ENCODE measurements at places on chromosomes 13 and 19. TPM values are rescaled to one million over a fixed set of nuclear protein-coding genes. Genes with fewer than 3 reads are reported as not detected.

DNA sequence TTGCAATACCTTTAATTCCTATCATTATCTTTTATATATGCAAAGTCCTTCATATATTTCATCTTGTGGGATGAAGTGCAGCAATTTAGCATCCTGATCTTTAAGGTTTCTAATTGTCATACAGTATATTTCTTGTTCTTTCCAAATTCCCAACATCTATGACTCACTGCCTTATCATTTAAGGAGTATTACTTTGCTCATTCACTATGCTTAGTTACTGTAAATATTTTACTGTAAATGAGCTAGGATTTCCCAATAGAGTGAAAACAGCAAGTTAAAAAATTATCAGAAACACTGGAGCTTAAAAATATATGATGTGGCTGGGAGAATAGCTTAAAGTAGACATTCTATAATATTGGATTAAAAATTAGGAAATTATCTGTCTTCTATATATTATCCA, 69.9 kb downstream of the SLITRK6 start:
- no peak overlapping the region for H3K4me3 ChIP-seq
- no peaks in the 10 kb centered on the region for H3K4me1 ChIP-seq

DNA sequence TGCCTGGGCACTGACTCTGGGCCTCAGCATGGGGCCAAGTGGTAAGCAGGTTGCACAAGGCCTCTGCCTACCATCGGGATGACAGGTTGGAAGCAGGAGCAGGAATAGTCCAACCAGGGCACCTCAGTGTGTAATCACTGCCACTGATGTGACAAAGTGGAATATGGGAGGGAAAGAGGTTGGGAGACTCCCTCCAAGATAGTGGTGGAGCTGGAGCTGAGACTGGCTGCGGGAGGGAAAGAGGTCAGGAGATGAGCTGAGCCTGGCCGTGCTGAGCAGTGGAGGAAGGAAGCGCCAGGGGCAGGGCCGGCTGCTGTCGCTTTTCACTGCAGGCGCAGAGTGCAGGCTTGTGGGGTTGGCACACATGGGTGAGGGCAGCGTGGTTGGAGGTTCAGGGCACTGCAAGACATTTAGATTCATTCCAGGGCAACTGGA, 6.8 kb downstream of the UPF3A start:
- H3K27me3 ChIP-seq, result no peaks in the 10 kb centered on the region
- no peak overlapping the region for H3K27ac ChIP-seq
- peaks cover 38% of the 10 kb centered on the region for H3K36me3 ChIP-seq
- H3K4me1 ChIP-seq, result peaks cover 10% of the 10 kb centered on the region
- no peak for DNase-seq
- H3K4me3 ChIP-seq, result no peak overlapping the region

GRCh38 chr19:48393559-48394330, at the start of gene GRIN2D:
Gene GRIN2D (plus strand): TSS chr19:48393668. CDS start chr19:48398393, 4,725 bp downstream.
- H3K36me3 ChIP-seq, result no peaks in the 10 kb centered on the region
- DNase-seq, result peak; percentile 65
- H3K27me3 ChIP-seq, result peaks cover 36% of the 10 kb centered on the region
- H3K4me3 ChIP-seq, result peak within 1 kb of the TSS; percentile 76
- H3K4me1 ChIP-seq, result peaks cover 50% of the 10 kb centered on the region

- no peaks in the 10 kb centered on the region for H3K36me3 ChIP-seq
- DNase-seq, result no peak
- H3K4me3 ChIP-seq, result no peak overlapping the region
- H3K4me1 ChIP-seq, result no peaks in the 10 kb centered on the region
Observed at GRCh38 chr13:61768175-61768574, 352.5 kb upstream of the PCDH20 start.

The KCTD12 gene
- 142 TPM for total RNA-seq

- peaks cover 24% of the 10 kb centered on the region for H3K36me3 ChIP-seq
- no peaks in the 10 kb centered on the region for H3K4me1 ChIP-seq
- no peak overlapping the region for H3K4me3 ChIP-seq
Observed at GRCh38 chr19:4425537-4425936, 23.1 kb downstream of the CHAF1A start.

- no peak overlapping the region for H3K27ac ChIP-seq
- peaks cover 6% of the 10 kb centered on the region for H3K36me3 ChIP-seq
- H3K4me1 ChIP-seq, result peaks cover 44% of the 10 kb centered on the region
- H3K27me3 ChIP-seq, result no peaks in the 10 kb centered on the region
- no peak overlapping the region for H3K4me3 ChIP-seq
Observed at GRCh38 chr19:34363094-34363493, 1.9 kb upstream of the GPI start.

- H3K36me3 ChIP-seq, result no peaks in the 10 kb centered on the region
- no peak for DNase-seq
- no peaks in the 10 kb centered on the region for H3K4me1 ChIP-seq
Observed at GRCh38 chr13:106425661-106426060, 109.8 kb downstream of the EFNB2 start.

The ZNF146 gene
- 131 TPM for total RNA-seq

- no peaks in the 10 kb centered on the region for H3K27me3 ChIP-seq
- H3K27ac ChIP-seq, result peak overlapping the region; percentile 34
Observed at GRCh38 chr13:103288114-103288513, 221.9 kb upstream of the SLC10A2 start.

The SIGLECL1 gene
- not detected for total RNA-seq

The RNF17 gene
- total RNA-seq, result not detected

- no peak overlapping the region for H3K4me3 ChIP-seq
- no peak overlapping the region for H3K27ac ChIP-seq
- DNase-seq, result no peak
- H3K4me1 ChIP-seq, result peaks cover 16% of the 10 kb centered on the region
Observed at GRCh38 chr13:76622315-76623040, 263.7 kb downstream of the KCTD12 start.

The CTXN1 gene
- total RNA-seq, result 53.6 TPM

The SMIM7 gene
- 74.8 TPM for total RNA-seq

DNA sequence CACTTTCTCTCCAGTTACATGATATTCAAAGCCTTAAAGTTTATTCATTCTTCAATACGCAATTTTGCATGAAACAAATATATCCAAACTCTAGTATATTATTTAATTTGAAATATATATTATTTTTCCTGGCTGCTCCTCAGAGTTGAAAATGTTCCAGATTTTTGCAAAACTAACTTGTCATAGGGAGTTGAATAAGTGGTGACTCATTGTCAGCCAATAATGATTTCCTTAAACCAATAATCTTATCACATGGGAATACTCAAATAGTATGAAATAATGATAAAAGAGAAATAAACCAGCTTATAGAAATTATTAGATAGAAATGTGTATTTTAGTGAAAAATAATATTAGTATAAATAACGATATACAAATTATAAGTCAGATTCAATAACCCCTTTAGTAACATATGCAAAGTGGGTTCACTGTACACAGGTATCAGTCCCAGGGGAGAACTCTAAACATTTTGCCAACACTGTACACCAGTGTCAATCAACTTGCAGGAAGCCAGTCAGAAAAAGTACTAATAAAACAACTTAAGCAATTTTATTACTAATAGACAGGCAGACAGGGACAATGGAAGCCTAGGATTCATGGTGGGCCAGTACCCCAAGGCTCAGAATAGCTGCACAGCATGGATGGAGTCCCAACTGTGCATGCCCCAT, 222.6 kb upstream of the KLHL1 start:
- H3K27ac ChIP-seq, result no peak overlapping the region
- DNase-seq, result no peak
- H3K27me3 ChIP-seq, result peaks cover 5% of the 10 kb centered on the region
- H3K36me3 ChIP-seq, result no peaks in the 10 kb centered on the region

GRCh38 chr13:59686798-59687394, 476.8 kb downstream of the DIAPH3 start:
- peaks cover 69% of the 10 kb centered on the region for H3K4me1 ChIP-seq
- no peak for DNase-seq
- H3K27me3 ChIP-seq, result no peaks in the 10 kb centered on the region
- H3K36me3 ChIP-seq, result no peaks in the 10 kb centered on the region

GRCh38 chr13:58633226-58633625, 1001.7 kb downstream of the PCDH17 start:
- no peak overlapping the region for H3K4me3 ChIP-seq
- H3K27ac ChIP-seq, result no peak overlapping the region
- no peaks in the 10 kb centered on the region for H3K36me3 ChIP-seq

The ZNF223 gene
- 9.2 TPM for total RNA-seq

- H3K36me3 ChIP-seq, result no peaks in the 10 kb centered on the region
- H3K27ac ChIP-seq, result no peak overlapping the region
- H3K4me1 ChIP-seq, result peaks cover 3% of the 10 kb centered on the region
- DNase-seq, result no peak
- H3K4me3 ChIP-seq, result no peak overlapping the region
Observed at GRCh38 chr13:31100721-31101120, 61.0 kb downstream of the HSPH1 start.

The CPB2 gene
- total RNA-seq, result not detected

DNA sequence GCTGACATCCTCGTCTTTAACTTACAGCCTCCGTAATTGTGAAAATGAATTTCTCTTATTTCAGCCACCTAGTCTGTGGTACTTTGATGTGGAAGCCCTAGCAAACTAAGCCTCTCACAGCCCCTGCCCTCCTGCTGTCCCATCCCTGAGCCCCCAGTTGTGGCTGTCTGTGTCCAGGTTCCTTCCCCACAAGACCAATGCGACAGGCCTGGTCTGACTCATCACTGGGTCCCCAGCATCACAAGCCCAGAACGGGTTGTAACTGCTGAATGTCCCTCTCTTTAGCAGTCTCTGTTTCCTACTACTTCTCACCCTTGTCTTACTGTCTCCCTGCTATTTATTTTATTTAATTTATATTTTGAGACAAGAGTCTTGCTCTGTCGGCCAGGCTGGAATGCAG, 5.7 kb downstream of the POU2F2 start:
- H3K4me1 ChIP-seq, result no peaks in the 10 kb centered on the region
- DNase-seq, result no peak
- peaks cover 57% of the 10 kb centered on the region for H3K27me3 ChIP-seq

The PABPC3 gene
- total RNA-seq, result 0.29 TPM

The ZNF345 gene
- 15.8 TPM for total RNA-seq

DNA sequence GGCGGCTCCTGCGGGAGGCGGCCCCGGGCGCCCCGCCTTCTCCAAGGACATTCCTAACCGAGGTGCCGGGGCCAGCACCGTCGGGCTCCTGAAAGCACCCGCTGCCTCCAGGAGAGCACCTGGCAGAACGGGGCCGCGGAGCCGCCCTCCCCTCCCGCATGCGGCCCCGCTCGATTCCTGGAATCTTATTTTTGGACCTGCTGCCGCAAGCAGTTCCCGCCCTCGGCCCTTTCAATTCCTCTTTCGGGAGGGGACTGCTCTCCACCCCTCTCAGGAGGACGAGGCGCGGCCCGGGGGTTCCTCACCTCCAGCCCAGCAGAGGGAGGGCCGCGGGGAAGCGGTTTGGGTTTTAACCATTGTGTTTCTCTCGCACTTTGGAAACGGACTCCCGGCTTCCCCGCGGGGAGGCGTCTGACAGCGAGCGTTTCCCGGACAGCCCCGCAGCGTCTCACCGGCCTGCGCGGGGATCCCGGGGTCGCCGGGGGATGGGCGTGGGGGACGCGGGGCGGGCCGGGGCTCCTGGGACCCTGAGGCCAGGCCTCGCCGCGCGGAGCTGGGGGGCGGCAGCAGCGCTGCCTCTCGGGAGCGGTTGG, 849 bp downstream of the GAS6 start:
- H3K36me3 ChIP-seq, result no peaks in the 10 kb centered on the region
- DNase-seq, result no peak
- H3K27ac ChIP-seq, result no peak overlapping the region
- H3K4me3 ChIP-seq, result peak overlapping the region; percentile 70

DNA sequence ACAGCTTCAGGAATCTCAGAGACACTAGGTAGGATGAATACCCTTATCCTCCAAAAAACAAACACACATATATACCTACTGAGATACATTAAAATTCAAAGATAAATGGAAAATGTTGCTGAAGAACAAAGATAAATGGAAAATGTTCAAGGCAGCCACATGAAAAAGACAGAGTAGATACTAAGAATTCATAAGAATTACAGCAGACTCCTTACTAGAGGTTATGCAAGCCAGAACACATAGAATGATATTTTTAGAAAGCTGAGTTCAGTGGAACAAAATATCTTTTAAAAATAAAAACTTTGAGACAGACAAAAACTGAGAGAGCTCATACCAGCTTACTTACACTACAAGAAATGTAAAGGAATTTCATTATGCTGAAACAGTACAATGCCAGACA, 35.6 kb downstream of the UCHL3 start:
- H3K4me3 ChIP-seq, result no peak overlapping the region
- no peaks in the 10 kb centered on the region for H3K27me3 ChIP-seq
- no peak for DNase-seq
- H3K27ac ChIP-seq, result no peak overlapping the region

- H3K4me1 ChIP-seq, result no peaks in the 10 kb centered on the region
- H3K27ac ChIP-seq, result no peak overlapping the region
- no peaks in the 10 kb centered on the region for H3K36me3 ChIP-seq
- no peak overlapping the region for H3K4me3 ChIP-seq
- H3K27me3 ChIP-seq, result no peaks in the 10 kb centered on the region
- DNase-seq, result no peak
Observed at GRCh38 chr19:48609571-48610108, 3.1 kb downstream of the SPACA4 start.

GRCh38 chr13:112056284-112056727, 10.6 kb upstream of the SOX1 start:
- H3K27ac ChIP-seq, result no peak overlapping the region
- DNase-seq, result no peak
- no peak overlapping the region for H3K4me3 ChIP-seq
- H3K4me1 ChIP-seq, result peaks cover 2% of the 10 kb centered on the region
- H3K36me3 ChIP-seq, result no peaks in the 10 kb centered on the region
- peaks cover 98% of the 10 kb centered on the region for H3K27me3 ChIP-seq

GRCh38 chr13:110213461-110214074, 93.4 kb downstream of the COL4A1 start:
- no peak overlapping the region for H3K4me3 ChIP-seq
- H3K4me1 ChIP-seq, result peaks cover 25% of the 10 kb centered on the region
- H3K27me3 ChIP-seq, result no peaks in the 10 kb centered on the region
- H3K27ac ChIP-seq, result no peak overlapping the region
- no peak for DNase-seq

The FPR1 gene
- not detected for total RNA-seq

GRCh38 chr13:114269281-114269770, 12.1 kb upstream of the UPF3A start:
- no peaks in the 10 kb centered on the region for H3K4me1 ChIP-seq
- peaks cover 62% of the 10 kb centered on the region for H3K36me3 ChIP-seq

- DNase-seq, result no peak
- no peak overlapping the region for H3K4me3 ChIP-seq
- no peak overlapping the region for H3K27ac ChIP-seq
- peaks cover 65% of the 10 kb centered on the region for H3K36me3 ChIP-seq
Observed at GRCh38 chr19:8468761-8469373, 24.1 kb downstream of the HNRNPM start.

The TMEM255B gene
- total RNA-seq, result 1.7 TPM

The GRK1 gene
- total RNA-seq, result 0.41 TPM

The DNAAF3 gene
- total RNA-seq, result 3.3 TPM

DNA sequence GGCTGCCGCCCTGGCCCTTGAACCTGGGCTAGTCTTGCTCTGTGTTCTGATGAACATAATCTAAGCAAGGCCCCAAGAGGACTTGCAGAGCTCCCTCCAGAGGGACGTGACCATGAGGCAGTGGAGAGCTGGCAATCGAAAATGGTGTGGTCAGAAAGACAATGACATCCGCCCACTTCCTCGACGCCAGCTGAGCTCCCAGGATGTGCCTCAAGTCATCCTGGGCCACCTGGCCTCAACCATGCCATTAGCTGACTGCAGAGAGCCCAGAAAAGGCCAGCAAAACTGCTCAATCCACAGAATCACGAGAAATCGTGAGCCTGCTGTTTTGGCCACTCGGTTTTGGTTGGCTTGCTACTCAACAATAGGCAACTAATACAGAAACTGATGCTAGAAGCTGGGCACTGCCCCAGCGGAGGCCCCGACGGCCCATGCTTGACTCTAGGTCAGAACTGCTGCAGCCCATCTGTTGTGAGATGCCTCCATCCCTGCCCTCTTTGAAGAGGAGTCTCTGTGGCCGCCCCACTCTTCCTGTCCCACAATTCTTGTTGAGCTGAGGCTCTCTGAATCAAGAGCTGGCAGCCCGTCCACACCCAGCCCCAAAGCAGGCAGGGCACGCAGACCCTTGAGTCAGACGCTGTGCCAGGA, 53.3 kb downstream of the STK24 start:
- peaks cover 3% of the 10 kb centered on the region for H3K36me3 ChIP-seq
- peaks cover 22% of the 10 kb centered on the region for H3K4me1 ChIP-seq
- no peak for DNase-seq
- no peaks in the 10 kb centered on the region for H3K27me3 ChIP-seq
